ENCODE measurements at places on chromosomes 2 and 18.

DNA sequence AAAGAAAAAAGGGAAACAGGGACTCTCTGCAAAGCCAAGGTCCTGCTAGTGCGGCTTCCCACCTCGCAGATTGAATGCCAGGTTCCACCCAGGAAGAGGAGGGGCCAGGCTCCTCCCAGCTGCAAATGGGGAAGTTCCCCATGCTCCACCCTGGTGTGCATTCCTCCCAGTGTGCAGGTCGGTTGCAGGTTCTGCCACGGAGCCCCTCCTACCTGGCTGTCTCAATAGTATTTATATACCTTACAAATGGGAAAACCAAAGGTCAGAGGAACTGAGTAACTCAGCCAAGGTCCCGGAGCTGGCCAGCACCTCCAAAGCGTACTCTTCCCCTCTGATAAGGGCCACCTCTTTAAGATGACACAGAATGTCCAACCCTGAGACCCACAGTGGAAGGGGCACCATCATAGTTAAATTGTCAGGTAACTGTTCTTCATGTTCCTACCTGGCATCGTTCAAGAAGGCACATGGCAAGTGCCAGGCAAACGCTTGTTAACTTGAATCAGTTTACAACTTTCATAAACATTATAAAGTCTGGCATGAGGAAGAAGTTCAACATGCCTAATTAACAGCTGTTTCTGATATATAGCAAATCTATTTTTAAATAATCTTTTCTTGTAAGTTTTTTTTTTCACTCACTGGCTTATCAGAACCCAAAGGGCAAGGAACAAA is 35.5 kb downstream of the POU3F3 start:
- DNase-seq = no peak

DNA sequence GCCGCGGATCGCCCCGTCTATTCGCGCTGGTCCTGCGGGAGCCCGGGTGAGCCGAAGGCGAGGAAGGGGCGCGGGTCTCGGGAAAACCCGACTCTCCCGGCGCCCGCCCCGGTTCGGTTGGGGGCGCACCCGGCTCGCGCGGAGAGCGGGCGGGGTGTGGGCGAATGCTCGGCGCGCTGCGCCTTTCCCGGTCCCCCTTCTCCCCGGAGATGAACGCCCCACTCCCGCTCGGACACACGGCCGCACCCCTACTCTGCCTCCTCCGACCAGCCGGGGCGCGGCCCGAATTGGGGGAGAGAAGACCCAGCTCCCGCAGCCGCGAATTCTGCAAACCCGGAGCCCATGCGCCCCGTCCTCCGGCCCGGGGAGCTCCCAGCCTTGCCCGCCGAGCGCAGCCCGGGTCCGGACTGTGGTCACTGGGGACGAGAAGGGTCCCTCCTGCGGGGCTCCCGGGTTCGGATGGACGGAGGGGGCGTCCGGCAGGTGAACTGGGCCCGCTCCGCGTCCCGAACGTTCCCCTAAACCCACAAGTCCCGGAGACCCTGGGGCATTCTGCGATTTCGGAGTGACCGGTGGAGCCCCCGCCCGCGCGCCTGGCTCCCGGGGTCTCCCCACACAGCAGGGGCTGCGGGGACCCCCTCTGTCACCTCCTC is 734 bp downstream of the KCNG2 start:
- no peak for DNase-seq

- DNase-seq = no peak
These were observed 32.4 kb downstream of the INPP4A start for GRCh38 chr2:98477036-98477435.

DNA sequence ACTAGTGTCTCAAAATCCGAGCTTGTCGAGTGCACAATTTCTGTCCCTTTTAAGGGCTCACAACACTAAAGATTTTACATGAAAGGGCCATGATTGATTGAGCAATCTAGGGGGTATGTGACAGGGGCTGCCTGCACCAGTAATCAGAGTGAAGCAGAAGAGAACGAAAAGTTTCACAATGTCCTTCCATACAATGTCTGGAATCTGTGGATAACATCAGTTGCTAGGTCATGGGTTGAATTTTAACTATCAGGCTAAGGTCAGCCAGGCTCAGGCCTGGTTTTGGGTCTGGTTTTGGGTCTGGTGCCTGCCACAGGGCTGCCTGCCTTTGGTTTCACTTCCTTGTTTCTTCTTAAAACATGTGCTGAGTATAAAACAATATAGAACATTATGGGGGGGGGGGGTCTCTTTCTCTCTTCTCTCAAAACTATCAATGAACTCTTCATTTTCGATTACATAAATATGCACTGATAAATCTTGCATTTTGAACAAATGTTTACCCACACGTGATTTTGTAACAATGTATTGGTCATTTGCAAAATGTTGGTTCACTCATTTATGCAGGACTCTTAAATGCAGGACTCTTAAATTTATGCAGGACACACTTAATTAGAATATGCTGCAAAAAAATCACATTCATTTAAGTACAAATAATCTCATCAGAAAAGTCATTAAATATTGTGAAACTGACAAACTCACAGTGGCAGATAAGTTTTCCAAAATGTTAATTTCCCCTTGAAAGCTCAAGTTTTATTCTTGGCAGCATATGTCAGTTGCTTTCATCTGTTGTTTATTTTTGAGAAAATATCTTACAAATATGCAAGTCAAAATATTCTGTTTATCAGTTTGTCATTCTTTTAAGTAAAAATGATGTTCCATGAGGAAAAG is 290.5 kb upstream of the KYNU start:
- no peak for DNase-seq

DNA sequence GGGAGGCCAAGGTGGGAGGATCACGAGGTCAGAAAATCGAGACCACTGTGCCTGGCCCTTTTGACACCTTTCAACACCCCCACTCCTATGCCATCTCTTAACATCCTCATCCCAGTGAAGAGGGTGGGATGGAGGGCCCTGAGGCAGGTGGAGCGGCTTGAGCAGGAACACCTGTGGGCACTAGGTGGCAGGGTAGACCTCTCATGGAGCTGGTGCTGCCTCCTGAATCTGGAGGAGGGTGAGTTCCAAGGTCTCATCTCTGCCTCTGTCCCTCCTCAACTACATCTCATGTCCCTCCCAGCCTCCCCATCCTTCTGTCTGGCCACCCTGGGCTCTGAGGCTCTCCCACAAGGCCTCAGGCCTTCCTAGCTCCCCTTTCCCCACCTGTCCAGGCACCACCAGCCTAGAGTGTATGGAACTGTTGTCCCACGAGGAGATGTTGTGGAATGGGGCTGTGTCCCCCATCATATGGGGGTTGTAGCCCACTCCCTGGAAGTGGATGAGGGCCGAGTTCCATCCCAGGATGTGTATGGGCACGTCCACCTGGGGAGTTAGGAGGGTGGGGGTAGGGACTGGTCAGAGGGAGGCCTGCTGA is 17.0 kb upstream of the CRYBA2 start:
- DNase-seq = no peak

Data from fibroblast of upper back skin (primary cell).